Left ventricle myocardium inferior (tissue), 1 donor: ENCODE measurements at places on chromosomes 6 and 20. TPM values are rescaled to one million over a fixed set of nuclear protein-coding genes. Genes with fewer than 3 reads are reported as not detected.
A peak's percentile ranks its signal among the peaks of the same experiment; 100 is the strongest.

LY6G6F gene
- not detected for total RNA-seq

DNA sequence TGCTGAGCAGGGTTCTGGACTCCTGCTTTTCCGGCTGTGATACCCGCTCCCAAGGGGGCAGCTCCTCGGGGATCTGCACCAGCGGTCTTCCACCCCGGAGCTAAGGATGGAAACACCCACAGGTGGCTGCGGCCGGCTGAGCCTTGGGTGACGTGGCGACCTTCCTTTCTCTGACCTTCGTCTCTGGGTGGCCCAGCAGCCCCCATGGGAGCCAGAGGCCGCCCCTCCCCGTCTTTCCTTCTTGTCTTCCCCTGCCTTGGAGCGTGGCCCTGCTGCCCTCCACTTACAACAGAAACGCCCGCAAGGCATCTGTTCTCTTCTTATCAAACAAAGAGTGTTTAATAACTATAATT lies 405.7 kb downstream of the TAF4 start:
- DNase-seq = no peak

DNA sequence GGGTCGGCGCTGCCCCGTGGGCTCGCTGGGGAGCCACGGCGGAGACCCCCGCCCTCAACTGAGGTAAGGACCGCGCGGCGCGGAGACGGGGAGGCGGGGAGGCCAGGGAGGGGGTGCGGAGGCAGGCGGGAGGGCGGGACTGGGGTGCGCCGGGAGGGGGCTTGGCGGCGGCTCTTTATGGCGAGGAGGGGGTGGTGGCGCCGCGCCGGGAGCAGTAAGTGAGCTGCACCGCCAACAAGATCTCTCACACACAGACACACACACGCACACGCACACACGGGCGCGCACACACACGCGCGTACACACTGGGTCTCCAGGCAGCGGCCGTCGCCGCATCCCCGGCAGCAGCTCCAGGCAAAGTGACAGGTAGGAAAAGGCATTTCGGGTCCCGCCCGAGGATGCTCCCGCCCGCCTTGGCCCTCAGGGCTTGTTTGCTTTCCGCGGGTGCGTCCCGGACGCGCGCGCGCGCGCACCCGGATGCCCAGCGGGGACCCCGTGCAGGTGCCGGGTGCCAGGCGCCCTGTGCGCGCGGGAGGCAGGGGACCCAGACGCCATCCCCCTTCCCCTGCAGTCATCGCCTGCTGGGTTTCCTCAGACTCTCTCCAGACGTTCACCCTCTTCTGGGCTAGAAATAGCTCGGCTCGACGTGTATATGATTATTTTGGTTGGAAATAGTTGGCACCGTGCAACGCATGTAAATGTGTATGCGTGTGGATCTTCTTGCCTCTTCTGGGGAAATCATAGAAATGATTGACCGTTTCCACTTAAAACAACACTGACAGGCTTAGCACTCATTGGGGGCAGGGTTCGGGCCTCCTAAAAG lies at the start of gene PLCB4:
Gene PLCB4, plus strand, starts transcription at position 247 of the 823 bp plus-strand sequence. CDS start 238,728 bp downstream, outside the sequence.
- DNase-seq = peak; percentile 52

DNA sequence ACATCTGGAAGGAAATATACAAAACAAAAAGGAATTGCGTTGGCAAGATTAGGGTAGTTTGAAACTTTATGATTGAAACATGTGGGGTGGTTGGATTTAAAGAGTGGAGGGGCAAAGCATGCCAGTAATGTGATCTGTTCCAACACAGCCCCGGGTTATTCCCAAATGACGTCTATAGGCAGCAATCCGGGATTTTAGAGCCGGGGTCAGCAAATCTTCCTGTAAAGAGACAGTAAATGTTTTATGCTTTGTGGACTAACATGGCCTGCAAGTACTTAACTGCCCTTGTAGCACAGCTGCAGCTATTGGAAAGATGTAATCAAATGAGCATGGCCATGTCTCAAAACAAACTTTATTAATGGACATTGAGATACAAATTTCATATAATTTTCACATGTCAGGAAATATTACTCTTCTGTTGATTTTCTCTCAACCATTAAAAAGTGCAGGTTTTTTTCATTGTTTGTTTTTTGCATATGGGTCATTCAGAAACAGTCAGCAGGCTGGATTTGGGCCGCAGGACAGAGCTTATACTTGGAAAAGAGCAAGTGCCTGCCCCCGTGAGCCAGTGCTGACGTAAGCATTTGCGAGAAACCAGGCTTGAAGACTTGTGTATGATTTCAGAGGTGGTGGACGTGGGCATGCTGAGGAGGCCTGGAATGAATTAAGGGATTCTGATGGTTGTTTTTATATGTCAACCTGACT lies 136.5 kb downstream of the DOK5 start:
- no peak for DNase-seq

GRCh38 chr20:23200914-23201313 lies 114.8 kb upstream of the CD93 start:
- no peak for DNase-seq

GRCh38 chr20:31633339-31633914 lies 4.3 kb upstream of the COX4I2 start:
- peak; percentile 33 for DNase-seq

GRCh38 chr6:109782491-109782999 lies 91.4 kb downstream of the FIG4 start:
- DNase-seq = no peak

- DNase-seq = no peak
These were observed 51.9 kb downstream of the ERMARD start for GRCh38 chr6:169803271-169803811.

GRCh38 chr6:20260360-20260759 lies 48.1 kb upstream of the MBOAT1 start:
- no peak for DNase-seq

C6orf15 gene
- not detected for total RNA-seq

FAM184A gene
- total RNA-seq = 0.93 TPM

PLA2G7 gene
- total RNA-seq = 0.16 TPM

GRCh38 chr6:6317825-6318733 lies 2.4 kb downstream of the F13A1 start:
- peak; percentile 72 for DNase-seq

GRCh38 chr6:27503436-27504030 lies 30.6 kb upstream of the ZNF184 start:
- DNase-seq = peak; percentile 47

- DNase-seq = no peak
These were observed 48.3 kb downstream of the PFDN4 start for GRCh38 chr20:54256202-54256601.

- DNase-seq = no peak
These were observed 280.6 kb upstream of the SULF2 start for GRCh38 chr20:48065833-48066232.

DNA sequence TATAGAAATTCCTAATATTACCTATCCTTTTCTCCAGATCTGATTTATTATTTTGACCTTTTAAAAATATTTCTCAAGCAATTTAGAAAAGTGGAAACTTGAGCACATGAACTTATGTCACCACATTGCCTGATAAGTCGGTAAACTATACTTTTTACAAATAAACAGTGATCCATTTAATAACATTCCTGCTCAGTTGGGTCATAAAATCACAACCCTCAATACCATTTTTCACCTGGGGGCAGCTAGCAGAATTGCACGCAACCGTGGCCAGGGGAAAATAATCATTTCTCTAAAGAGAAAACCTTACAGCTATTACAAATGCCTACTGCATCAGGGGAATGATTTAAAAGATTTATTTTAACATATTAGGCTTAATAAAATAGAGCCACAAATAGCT lies 614.5 kb downstream of the PHF3 start:
- DNase-seq = no peak

- DNase-seq = peak; percentile 77
These were observed 4.1 kb upstream of the BNIP5 start for GRCh38 chr6:36340618-36341454.

- DNase-seq = no peak
These were observed 357.6 kb upstream of the ID4 start for GRCh38 chr6:19479551-19479950.

GRCh38 chr20:33673114-33673409 lies 1.2 kb downstream of the NECAB3 start:
- DNase-seq = no peak

PRKN gene
- total RNA-seq = 25.5 TPM

- no peak for DNase-seq
These were observed 15.1 kb downstream of the SOX4 start for GRCh38 chr6:21608601-21609000.

PSMF1 gene
- total RNA-seq = 124 TPM
